ENCODE measurements at places on chromosomes 3 and 15.
A peak's percentile ranks its signal among the peaks of the same experiment; 100 is the strongest.

DNA sequence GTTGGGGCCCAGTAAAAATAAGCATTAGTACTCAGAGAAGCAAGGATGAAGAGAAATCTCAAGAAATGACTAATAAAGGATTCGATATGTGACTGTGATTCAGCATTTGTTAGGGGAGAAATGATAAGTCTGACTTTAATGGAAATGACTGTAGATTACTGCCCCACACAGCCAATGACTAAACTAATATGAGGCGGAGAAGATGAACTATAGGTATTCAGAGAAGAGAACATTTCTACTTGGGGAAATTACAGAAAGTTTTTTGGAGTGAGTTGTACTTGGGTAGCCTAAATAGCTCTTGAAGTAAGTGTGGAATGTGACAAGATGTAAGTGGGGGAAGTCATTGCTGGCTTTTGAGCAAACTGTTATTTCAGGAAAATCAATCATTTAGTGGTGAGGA is 380.0 kb downstream of the PDCD6IP start:
- no peak for ATAC-seq

GRCh38 chr3:139460076-139460475 is 16.2 kb downstream of the RBP2 start:
- peak; percentile 29 for ATAC-seq

GRCh38 chr15:99104788-99105513 is at the start of gene SYNM:
Gene SYNM (plus strand): TSS chr15:99105080. CDS start chr15:99105200, 120 bp downstream.
- ATAC-seq, result peak; percentile 81

DNA sequence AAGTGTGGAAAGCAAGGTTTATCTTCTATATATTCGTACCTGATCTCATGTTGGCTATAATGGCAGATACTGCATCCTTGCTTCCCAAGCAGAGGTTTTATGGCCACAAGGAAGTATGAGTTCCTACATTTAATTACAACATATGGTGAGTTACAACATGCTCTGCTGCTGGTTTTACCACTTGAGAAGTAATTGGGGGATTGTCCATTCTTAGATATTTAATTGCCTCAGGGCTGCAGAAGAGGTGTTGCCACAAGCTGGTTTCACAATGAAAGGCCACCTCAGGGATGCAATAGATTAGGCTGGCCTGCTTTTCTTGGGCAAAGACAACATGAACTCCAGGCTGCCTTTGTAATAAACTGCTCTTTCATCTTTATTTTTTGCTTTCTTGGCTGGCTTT is 48.6 kb downstream of the RAP2B start:
- ATAC-seq, result peak; percentile 56

GRCh38 chr3:13013566-13013965 is 59.7 kb downstream of the IQSEC1 start:
- ATAC-seq, result no peak

GRCh38 chr3:15206662-15207576 is 873 bp downstream of the CAPN7 start:
- ATAC-seq, result peak; percentile 67

GRCh38 chr3:125374501-125374995 is 577 bp downstream of the ZNF148 start:
- ATAC-seq, result peak; percentile 52

DNA sequence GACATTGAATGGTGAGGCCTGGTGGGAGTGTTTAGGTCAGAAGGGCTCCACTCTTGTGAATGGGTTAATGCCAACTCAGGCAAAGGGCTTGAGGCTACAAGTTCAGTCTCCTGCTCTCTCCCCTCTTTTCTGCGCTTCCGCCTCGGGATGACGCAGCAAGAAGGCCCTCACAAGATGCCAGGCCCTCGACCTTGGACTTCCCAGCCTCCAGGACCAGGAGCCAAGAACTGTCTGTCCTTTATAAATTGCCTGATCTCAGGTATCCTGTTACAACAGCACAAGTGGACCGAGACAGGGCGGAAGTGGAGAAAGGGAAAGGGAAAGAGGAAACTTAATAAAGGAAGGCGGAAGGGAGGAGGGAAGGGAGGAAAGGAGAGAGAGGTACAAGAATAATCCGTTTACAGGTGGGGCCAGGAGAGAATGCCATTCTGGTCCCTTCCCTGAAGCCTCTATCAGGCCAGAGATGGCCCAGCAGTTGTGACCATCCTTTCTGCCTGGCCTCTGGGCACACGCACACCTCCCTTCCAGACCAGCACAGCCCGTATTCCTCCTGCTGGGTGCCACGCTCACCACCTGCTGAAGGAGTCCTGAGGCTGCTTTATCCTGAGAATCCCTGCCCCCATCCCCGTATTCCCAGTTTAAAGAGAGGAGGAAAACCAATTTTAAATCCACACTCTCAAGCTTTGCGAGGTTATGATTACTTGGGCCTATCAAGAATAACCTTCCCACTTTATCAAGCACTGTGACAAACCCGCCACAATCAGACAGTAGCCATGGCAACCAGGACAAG is 64.2 kb downstream of the OXNAD1 start:
- ATAC-seq, result no peak

DNA sequence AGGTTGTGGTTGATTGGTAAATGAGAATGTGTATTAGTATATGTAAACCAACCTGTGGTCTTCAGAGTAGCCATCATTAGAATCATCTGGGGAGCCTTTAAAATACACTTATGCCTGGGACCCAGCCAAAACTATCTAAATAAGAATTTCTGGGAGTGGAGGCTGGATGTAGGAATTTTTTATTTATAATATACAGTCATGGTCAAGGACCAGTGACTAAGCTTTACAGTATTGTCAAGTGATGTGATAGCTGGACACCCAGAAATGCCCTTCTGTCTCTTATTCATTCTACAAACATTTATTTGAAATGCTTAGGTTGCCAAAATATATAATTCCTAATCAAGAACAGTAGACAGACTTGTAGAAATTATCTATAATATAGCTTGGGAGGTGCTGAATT is 132.2 kb downstream of the MBNL1 start:
- ATAC-seq, result no peak

DNA sequence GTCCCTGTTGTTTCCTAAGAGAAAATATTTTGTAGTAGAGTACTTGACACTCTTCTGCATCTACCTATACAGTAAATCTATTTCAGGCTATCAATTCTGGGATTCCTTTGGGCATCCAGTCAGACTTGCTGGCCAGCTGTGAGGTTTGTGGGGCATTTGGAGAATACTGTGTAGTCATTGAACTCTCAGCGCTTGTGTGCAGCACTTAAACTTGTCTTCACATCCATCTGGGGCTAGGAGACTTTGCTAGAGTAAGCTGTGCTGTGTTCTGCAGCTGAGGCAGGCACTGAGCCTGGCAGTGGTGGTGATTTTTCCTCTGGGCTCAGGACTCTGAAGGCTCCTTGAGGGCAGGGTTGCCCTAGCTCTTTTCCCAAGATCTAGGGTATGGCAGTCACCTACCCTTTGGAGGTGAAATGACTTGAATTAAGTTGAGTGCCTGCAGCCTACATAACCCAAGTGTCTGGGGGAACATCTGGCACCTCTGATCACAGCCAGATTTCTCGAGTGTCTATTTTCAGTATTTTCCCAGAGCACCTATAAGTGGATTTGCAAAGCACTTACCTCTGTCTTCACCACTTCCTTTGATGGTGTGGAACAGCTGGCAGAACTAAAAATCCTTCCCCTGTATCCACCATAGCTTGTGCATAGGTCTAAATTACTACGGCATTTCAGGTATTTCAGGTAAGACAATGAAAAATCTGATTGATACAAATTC is 19.3 kb downstream of the CLSTN2 start:
- ATAC-seq, result no peak

DNA sequence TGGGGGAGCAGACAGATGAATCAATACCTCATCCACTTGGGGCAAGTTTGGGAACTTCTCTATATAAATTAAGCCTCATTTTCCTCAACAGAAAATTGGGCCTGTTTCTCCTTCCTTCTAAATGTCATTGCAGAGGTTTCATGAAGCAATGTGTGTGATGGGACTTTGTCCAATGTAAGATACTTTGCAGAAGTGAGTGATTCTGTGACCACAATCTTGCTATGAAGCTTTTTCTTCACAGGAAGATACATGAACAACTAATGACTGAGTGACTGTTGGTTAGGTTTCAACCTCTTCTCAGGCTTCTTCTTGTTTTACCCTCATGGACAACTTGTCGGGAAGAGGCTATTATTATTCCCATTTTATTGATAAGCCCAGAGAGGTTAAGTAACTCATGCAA is 11.0 kb downstream of the TMEM45A start:
- no peak for ATAC-seq

- no peak for ATAC-seq
These were observed 114.6 kb downstream of the AQP9 start for GRCh38 chr15:58252586-58253323.

DNA sequence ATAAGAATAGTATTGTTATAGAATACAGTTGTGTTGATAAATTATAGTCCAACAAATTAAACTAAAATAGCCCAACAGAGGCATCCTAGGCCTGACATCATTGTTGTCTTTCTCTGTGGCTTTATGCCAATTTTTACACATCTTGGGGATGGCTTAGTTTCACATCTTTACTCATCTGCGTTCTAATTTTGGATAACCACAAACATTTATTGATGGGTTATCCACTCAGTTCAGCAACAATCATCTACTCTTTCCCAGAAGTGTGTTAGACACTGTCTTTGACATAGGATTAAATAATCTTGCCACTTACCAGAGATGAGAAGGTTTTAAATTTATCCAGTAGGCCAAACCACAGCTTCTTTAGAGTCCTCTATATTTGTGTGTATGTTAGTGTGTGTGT is 120.8 kb upstream of the PHLDB2 start:
- ATAC-seq, result no peak

- ATAC-seq, result no peak
These were observed 49.7 kb downstream of the KLHL25 start for GRCh38 chr15:85745023-85745422.

DNA sequence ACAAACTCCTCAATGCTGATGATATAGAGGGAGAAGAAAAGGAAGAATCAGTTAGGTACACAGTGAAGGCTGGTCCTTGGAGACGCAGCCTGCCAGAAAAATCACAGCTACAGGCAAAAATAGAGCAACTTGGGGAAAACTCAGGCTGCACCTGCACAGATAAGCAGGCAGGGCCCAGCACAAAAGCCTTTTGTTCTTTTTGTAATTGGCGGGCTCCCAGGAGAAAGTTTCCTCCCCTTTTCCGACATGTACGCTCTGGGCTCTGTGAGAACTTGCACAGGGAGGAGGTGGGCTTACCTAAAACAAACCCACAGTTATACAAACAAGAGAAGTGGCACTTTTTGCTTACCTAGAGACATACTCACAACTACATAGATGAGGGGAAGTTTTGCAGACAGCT is 813.4 kb upstream of the EPHA6 start:
- ATAC-seq, result no peak

DNA sequence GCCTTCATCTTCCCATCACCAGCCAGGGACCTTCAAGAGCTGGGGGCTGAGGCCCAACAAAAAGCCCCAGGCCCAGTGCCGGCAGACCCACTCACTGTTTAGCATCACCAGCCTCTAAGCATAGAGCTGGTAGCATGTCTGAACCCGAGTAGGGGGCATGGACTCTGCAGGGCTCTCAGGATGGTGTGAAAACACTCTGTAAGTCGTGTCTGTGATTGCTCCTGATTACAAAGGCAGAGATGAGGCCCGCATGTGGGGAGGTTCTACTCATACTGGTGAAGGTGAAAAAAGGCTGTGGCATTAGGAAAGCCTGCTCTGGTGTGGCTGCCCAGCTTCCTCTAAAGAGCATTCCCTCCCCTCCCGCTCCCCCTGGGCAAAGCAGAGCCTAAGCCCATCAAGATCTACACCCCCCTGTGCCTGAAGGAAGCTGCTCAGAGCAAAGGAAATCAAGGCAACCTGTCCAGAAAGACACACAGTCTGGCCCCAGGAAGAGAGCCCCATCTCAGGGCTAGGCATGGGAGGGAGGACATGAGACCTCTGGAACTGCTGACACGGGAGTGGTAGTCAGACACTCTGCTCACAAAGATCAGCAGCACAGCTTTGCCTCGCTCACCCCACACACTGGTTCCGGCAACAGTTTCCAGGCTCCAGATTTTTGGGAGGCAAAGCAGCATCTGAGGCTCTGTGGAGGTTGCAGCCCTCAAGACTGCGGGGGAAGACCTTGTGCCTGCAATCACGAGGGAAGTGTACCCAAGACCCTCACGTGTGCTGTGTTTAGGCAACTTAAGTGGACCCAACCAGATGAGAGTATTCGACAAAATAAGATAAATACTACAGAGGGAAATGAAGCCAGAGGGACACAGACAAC is 36.7 kb downstream of the CCDC12 start:
- ATAC-seq, result no peak

GRCh38 chr3:11339541-11339940 is 67.3 kb downstream of the ATG7 start:
- ATAC-seq, result no peak

DNA sequence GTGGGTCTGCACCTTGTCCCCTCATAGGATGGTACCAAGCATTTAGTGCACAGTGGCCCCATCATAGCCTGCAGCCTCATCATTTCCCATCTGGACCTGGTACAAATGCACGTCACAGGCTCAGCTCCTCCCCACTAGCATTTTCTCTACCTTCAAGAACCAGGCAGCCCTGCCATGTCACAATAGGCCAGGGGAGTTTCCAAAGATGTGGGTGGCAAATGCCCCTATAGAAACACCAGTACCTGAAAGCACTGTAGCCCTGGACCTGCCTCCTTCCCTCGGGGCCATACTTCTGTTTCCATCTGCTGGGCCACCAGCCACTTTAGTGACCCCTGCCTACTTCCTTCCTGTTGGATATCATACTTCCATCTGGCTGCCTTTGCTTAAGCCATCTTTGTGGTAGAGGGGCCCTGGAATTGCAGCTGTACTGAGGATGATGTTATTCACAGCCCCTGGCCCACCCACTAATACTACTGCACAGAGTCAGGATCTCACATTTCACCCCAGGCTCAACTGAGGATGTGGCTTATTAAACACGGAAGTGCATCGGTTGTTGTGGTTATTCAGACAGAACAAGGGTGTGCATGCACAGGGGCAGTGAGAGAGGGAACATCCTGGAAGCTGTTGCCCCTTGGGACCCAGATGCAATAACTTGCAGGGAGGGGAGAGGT is 3.8 kb downstream of the TCTA start:
- no peak for ATAC-seq

DNA sequence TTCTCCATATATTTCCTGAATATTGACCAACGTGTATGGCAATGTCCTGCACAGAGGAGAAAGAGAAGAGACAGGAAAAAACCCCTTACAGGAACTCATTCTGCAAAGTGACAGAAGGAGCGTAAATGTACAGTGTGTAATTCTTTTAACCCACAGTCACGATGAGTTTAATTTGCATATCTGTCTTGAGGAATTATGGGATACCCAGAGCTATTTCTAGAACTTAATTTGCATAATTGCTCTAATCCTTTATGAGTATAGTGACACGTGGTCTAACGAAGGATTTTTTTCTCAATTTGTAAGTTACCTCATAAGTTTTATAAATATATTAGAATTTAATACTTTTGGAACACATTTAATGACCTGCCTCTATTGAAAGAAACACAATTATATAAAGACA is 9.8 kb downstream of the GPR27 start:
- no peak for ATAC-seq
